ENCODE measurements at places on chromosomes 1 and 21. TPM values are rescaled to one million over a fixed set of nuclear protein-coding genes. Genes with fewer than 3 reads are reported as not detected.

DNA sequence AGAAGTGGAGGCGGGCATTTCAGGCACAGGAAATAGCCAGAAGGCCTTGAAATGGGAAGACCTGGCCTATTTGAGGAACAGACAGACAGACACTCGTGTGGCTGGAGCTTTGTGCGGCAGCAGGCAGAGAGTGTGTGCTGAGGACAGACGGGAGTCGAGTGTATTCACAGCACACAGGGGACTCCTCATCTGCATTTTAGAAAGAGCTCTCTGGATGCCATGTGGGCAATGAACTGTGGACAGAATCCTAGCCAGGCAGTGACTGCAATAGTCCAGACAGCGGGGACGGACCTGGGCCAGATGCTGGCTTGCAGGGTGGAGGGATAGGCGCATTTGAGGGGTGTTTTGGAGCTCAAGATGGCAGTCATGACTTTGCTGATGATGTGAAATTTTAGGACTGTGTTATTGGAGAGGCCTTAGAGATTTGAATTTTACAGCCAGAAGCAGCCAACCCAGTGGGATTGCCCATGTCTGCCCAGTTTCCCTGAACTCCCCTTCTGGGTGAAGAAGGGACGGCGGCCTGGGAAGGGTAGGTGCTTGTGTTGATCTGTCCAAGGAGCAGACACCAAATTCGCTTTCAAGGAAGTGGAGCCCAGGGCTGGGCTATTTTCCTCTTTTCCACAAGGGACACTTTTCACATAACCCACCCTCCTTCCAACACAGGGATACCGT, 43.7 kb downstream of the CHAF1B start:
- peak; percentile 14 for DNase-seq

DNA sequence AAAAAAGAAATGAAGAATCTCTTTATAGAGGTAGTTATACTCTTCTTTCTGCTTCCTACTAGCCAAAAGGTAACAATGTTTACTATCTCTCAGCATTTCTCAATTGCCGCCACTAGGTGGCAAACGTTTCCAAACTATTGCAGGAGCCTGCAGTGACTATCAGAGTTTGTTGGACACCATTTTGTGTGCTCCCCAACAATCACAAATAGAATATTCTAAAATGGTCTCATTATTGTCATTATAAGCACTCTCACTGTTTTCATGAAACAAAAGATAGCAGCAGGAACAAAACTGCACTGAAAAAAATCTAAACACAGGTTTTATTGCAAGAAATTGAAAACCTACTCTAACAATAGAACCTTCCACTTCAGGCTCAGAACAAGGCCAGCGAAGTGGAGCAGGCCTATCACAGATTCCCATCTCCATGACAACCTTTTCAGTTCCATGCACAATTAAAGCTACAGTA, 83.9 kb upstream of the PLPPR4 start:
- peak; percentile 74 for DNase-seq

DNA sequence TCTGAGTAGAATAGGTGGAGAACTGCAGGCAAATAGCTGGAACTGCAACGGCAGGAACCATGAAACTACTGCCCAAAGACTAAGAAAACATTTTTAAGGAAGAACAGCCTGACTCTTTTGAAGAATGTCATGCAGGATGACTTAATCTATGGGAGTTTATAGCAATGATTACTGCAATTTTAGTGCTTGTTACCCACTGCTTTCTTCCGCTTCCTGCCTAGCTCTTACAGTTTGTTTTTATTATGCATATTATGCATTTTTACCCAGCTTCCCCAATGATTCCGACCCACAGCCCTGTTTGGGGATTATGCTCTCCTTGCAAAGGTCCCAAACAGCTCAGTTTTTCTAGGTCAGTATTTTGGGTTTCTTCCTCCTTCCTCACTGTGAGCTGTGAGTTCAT, 71.2 kb downstream of the PCNX2 start:
- no peak for DNase-seq

- DNase-seq: no peak
These were observed 190.5 kb downstream of the TOMM20 start for GRCh38 chr1:234938135-234938534.

DNA sequence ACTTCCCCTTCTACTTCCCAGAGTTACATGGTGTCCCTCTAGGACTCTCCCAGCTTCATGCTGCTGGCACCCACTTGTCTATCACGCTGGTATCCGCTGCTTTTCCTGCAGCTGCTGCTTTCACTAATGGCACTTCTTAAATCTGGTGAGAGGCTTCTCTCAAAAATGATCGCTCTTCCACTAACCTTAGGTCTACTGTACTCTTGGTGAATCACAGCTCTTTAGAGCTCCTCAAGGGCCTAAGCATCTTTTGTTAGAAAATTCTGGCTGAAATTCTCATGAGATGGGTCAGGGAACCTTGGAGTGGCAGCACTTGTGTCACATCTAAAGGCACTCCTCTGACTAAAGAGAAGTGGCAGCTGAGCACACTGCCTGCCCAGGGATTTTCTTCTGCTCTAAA, 32.1 kb downstream of the ZMYND12 start:
- no peak for DNase-seq

GRCh38 chr1:229031481-229032341, 239.2 kb upstream of the RAB4A start:
- no peak for DNase-seq

GRCh38 chr21:44931137-44931500, 8.7 kb upstream of the SLX9 start:
- DNase-seq: peak; percentile 45

- DNase-seq: no peak
These were observed 10.1 kb downstream of the IL12RB2 start for GRCh38 chr1:67317803-67318202.

DNA sequence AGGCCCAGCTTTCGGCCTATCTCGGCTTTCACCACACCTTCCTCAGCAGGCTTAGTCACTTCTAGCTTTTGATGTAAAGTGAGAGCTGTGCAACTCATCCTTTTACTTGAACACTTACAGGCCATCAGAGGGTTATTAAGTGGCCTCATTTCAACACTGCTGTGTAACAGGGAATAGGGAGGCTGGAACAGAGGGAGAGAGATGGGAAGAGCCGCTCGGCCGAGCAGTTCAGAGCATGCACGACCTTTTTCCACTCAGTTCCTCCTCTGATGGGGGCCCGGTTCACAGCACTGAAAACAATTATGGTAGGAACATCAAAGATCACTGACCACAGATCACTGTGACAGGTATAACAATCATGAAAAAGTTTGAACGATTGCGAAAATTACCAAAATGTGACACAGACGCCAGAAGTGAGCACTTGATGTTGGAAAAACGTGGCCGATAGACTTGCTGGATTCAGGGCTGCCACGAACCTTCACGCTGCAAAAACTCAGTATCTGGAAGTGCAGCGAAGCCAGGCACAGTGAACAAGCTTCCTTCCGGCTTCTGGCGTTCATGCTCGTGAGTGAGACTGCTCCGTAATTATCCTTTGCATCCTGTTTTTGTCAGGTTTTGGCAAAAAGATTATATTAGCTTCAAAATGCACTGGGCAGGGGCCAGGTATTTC, 28.6 kb downstream of the AGPAT3 start:
- DNase-seq: peak; percentile 27

DNA sequence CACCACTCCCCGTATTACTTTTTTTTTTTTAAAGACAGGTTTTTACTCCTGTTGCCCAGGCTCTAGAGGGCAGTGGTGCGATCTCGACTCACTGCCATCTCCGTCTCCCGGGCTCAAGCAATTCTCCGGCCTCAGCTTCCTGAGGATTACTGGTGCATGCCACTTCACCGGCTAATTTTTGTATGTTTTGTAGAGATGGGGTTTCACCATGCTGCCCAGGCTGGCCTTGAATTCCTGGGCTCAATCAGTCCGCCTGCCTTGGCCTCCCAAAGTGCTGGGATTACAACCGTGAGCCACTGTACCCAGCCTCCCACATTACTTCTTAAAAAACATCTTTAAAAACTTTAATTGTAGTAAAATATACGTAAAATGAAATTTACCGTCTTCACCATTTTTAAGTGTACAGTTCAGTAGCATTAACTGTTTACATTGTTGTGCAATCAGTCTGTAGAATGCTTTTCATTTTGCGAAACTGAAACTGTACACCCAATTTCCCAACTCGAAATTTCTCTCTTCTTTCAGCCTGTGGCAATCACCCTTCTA, 77.0 kb downstream of the ZMYM4 start:
- no peak for DNase-seq

- no peak for DNase-seq
These were observed 21.4 kb upstream of the SLC9A1 start for GRCh38 chr1:27176323-27176722.

- DNase-seq: no peak
These were observed 50.9 kb downstream of the KCND3 start for GRCh38 chr1:111938536-111938935.

GRCh38 chr1:245591346-245592188, 436.8 kb downstream of the KIF26B start:
- no peak for DNase-seq

DNA sequence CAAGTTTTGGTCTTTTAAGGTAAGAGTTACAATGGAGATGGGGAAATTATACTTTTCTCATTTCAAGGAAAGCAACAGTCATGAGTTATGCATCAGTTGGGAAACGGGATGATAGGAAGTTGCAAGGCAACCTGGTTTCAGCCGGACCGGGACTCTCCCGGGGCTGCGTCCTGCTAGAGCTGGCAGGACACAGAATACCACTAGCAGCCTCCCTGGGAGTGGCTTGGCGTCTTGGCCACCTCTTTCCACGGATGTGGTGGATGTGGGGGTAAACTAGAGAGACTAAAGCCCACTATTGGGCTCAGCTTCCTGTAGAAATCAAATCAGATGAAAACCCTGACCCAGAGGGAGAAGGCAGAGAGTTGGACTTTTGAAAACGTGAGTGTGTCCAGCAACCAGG, 71.9 kb downstream of the ADARB1 start:
- DNase-seq: no peak

GRCh38 chr21:28135646-28136045, 857.0 kb downstream of the LTN1 start:
- no peak for DNase-seq

DNA sequence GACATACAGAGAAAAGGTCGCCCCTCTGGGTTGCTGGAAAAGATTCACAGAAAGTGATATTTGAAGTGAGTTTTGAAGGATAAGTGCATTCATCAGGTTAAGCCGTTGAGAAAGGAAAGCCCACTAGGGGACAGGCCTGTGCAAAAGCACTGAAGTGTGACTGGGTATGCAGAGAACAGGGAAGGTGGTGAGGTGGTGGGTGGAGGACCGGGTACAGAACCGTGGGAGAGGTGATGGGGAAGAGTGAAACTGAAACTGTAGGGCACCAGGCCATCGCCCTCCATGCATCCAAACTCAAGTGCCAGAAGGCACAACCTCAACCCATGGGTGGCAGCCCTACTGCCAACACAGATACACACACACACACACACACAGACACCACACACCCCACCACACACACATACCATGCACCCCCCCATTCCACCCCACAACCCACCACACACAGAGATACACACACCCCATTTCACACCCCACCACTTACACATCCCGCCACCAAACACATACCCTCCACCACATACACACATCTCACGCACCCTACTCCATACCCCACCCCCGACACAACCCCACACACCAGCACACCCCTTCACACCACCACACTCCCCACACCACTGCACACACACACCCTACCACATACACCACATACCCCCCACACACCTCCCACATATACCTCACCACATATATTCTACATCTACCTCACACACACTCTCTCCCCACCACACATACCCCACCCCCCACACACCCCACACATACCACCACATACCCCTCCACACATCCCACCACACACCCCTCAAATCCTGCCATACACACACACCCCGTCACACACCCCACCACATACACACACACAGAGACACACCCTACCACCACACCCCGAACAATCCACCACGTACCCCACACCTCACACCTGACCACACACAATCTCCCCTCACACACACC, 59.0 kb downstream of the TSEN15 start:
- DNase-seq: no peak

GRCh38 chr1:59605761-59606160, 209.0 kb upstream of the HOOK1 start:
- no peak for DNase-seq

DNA sequence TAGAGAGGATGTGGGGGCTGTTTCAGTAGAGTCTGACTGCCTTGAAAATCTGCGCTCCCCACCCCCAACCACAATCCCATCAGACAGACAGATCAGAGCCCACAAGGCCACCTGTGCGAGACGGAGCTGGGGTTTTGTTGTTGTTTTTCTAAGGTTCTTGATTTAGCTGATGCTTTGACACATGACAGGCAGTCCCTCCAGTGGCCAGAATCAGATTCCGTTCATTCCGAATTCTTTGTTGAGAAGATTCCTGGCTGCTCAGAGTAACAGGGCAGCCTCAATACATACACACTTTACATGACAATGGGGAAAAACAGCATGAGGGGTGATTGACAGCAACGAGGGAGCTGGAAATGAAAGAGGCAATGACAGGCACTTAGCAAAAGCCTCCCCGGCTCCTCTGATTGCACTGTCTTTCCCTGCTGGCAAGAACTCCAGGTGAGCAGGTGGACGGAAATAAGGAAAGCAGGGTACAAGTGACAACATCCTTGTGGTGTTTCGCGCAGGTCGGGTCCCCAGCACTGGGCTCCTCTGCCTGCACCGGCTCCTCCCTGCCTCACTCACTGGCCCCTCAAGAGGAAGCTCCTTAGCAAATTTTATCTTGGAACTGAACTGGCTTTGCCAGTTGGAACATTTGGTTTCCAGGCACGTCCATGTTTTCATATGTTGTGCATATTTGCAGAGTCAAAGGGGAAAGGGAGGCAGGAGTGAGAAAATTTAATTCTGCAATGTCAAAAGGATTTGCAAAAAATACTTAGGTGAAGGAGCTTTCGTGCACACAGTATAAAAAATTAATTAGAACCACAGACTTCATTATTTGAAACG, 148.7 kb downstream of the PGBD5 start:
- no peak for DNase-seq

GRCh38 chr21:14497825-14498224, 48.3 kb downstream of the SAMSN1 start:
- no peak for DNase-seq

DNA sequence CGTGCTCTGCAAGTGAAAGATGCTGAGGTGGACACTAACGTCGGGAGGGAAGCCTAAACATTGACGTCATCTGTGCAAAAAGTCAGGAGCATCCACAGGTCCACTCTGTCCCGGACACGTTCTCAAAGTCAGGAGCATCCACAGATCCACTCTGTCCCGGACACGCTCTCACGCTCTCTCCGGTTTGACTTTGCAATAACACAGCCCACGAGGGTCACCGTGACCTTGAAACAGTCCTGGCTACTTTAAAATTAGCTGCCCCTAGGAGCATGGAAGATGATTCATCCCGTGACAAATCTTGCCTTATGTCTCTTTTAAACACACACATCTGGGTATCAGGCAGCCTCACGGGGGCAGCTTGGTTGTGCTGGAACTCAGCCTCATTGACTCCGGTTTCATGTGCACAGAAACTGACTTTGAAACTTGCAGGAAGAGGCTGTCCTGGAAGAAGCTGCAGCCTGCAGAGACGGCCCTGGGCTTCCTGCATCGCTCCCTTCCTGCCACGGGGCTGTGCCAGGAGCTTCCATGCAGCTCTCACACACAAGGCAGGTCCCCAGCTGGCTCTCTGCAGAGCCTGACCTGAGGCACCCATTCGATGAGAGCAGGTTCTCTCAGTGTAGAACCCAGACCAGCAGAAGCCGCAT, 18.1 kb upstream of the COL18A1 start:
- DNase-seq: peak; percentile 90

The FMOD gene
- total RNA-seq: 3.3 TPM

The OR2G6 gene
- total RNA-seq: not detected

The ZNF697 gene
- total RNA-seq: 22.3 TPM

The ZNF496 gene
- 17.7 TPM for total RNA-seq

The SLC25A34 gene
- total RNA-seq: 0.77 TPM

The KPRP gene
- not detected for total RNA-seq

The TMEM52 gene
- total RNA-seq: not detected

The PLEKHO1 gene
- 65.6 TPM for total RNA-seq

The TENT5C gene
- 6.2 TPM for total RNA-seq

The FMN2 gene
- total RNA-seq: 1.5 TPM

The UBXN10 gene
- total RNA-seq: 0.33 TPM

Measured in fibroblast of lung (primary cell).